AG09309 (cell line): ENCODE measurements at places on chromosomes 6 and 20.

DNA sequence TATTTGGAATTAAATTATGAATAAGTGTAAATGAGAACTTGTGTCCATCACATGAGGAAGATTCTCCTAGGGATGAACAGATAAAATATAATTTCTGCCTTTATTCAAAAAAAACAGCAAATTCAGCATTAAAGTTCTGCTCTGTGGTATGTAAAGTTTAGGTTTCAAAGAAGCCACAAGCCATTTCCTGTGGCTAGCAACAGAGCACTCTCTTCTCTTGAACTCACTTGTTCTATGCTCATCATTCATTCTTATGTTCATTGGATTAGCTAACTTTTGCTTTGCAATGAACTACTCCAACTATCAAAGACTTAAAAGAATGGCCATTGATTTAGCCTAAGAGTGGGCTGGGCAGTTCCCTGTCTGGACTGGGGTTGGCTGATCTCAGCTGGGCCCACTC lies 20.8 kb upstream of the SNRPB2 start:
- no peak for DNase-seq

DNA sequence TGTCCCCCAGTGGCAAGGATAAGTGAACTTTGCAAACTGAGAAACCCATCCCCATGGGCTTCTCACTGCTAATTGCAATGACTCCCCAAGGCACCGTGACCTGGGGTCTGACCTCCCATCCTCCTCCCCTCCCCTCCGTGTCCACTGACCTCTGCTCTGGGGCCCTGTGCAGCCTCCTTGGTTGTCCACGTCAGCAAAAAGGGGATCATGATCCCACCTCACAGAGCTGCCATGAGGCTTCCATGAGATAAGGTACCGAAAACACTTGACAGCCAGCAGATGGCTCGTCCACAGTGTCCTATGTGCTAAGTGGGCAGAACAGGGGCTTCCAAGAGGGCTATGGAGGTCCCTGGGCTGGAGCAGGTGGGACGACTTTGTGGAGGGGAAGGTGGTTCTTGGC lies 104.5 kb downstream of the GRM4 start:
- no peak for DNase-seq

GRCh38 chr20:33273117-33273851 lies 9.7 kb upstream of the BPIFB1 start:
- no peak for DNase-seq

DNA sequence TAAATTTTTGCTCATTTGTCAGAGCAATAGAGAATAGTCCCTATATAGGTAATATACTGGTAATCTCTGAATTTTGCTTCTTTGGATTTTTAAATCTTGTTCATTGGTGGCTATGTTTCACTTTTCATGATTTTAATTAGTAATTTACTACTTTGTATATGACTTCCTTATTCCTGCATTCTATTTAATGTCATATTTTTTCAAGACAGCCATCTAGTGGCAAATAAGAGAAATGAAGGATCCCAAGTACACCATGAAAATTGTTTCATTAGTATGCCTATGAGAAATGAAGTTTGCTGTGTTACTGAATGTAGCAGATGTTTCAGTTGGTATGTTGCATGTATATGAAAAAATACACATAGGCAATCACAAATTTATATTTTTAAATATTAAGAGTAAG lies 82.4 kb downstream of the ZNF292 start:
- peak; percentile 1 for DNase-seq

GRCh38 chr6:34836008-34836407 lies 44.1 kb downstream of the BLTP3A start:
- DNase-seq: no peak

- no peak for DNase-seq
These were observed 44.2 kb upstream of the FAM50B start for GRCh38 chr6:3804964-3805363.

DNA sequence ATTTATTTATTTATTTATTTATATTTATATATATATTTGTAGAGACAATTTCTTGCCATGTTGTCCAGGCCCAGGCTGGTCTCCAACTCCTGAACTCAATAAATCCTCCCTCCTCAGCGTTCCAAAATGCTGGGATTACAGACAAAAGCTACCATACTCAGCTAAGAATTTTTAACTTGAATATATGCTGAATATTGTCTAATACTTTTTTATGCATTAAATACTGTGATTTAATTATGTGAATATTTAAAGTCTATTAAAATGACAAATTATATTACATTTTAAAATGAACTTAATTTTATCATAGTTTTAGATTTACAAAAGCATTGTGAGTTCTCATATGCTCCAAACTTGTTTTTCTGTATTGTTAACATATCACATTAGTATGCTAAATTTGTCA lies 1022.4 kb downstream of the GRIK2 start:
- no peak for DNase-seq

DNA sequence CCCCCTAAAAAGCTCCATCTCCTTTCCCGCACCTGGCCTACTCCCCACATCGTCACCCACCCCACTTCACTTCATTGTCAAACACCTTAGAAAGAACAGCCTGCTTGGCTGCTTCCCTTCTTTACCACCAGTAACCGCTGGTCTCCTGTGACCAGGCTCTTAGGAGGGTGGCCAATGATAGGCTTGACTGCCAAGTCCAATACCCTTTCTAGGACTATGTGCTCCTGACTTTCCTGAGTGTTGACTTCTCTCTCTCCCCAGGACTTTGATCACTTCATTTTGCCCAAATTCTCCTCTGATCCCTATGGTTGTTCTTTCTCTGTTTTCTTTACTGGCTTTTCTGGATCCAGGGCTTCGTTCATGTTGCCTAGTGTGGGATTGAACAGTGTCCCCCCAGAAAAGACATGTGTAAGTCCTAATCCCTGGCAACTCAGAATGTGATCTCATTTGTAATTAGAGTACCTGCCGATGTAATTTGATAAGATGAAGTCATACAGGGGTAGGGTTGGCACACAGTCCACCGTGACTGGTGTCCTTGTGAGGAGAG lies 254.0 kb downstream of the GMDS start:
- no peak for DNase-seq

DNA sequence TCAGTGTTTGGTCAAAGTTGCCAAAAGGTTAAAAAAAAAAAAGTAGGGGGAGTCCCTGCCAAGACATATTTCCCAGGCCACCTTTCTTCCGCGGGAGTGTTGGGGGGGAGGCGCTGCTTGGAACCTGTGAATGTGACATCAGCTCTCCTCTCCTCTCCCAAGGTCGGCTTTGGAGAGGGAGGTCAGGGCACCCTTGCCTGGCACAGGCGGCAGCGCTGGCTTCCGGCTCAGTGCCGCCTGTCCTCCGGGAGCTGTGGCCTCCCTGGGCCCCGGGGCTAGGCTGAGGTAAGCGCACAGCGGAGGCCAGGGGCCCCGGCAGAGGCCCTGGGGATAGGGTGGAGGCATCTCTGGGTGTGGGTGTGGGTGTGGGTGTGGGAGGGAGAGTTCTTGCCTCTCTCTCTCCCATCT lies 1.9 kb upstream of the EDN1 start:
- DNase-seq: no peak

GRCh38 chr6:4727217-4727616 lies 49.0 kb upstream of the CDYL start:
- DNase-seq: no peak

GRCh38 chr6:68973066-68973465 lies 338.0 kb downstream of the ADGRB3 start:
- no peak for DNase-seq
